Articular chondrocyte of knee joint (primary cell): ENCODE measurements at places on chromosomes 11 and 22. TPM values are rescaled to one million over a fixed set of nuclear protein-coding genes. Genes with fewer than 3 reads are reported as not detected.

The OR52B2 gene
- not detected in 2 replicates for total RNA-seq

The RAG2 gene
- not detected in 2 replicates for total RNA-seq

The ANO1 gene
- total RNA-seq, result 0.26 and 0.43 TPM in 2 replicates

The CD3G gene
- total RNA-seq, result not detected in 2 replicates

The MYO7A gene
- total RNA-seq, result 0.22 TPM in 1 of 2 replicates, not detected in the other
